Mesenteric fat pad (tissue), 1 donor: ENCODE measurements at places on chromosomes 6 and 20.

DNA sequence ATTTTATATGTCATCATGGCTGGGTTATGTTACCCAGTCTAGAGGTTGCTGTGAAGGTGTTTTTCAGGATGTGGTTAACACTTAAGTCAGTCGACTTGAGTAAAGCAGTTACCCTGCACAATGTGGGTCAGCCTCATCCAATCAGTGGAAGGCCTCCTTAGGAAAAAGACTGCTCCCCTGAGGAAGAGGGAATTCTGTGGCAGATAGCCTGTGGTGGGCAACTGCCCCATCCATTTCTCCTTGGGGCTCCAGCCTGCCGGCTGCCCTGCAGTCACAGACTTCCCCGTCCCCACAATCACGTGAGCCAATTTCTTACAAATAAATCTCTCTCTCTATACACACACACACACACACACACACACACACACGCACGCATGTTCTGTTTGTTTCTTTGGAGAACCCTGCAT lies 34.5 kb upstream of the MPC1 start:
- no peak for DNase-seq

DNA sequence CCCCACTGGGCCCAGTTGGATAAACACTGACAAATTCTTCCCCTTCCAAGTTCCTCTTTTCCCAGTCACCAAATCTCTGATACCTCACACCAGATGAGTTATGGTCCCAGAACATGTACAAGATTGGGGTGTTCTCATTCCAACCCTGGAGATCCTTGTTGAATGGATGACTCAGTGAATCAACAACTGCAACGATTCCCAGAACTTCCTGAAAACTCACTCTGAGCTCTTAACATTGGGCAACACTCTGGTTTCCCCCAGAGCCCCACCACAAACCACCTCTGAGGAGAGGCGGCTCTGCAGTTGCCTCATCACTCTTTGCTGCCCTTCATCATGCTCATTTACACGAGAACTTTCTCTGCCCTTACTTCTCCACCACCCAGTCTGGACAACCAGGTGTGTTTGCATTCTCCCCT lies 115.2 kb downstream of the MRPL14 start:
- DNase-seq = peak; percentile 18

DNA sequence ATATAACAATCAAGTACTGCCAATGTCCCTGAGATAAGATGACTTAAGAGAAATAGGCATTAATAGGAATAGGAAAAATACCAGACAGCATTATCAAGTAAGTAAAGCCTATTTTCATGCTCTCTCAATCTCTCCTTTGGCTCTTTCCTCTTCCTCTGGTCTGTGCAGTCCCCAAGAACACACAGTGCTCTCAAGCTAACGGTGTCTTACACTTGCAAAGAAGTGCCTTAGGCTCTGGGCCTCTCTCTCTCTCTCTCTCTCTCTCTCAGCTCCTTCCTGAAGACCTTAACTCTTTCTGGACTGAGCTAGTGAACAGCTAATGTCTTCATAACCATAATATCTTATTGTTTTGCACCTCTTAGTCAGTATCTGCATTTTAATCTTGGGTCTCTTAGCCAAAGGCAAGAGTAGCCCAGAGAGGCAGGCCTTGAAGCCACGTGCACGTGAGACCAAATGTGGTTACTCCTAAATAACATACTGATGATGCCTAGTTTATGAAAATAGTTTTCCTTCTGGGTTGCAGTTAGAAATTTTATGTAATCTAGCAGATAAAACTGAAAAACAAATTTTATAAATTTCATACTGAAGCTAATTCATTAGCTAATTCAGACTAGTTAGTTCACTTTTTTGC lies 70.8 kb downstream of the TPD52L1 start:
- DNase-seq = no peak

DNA sequence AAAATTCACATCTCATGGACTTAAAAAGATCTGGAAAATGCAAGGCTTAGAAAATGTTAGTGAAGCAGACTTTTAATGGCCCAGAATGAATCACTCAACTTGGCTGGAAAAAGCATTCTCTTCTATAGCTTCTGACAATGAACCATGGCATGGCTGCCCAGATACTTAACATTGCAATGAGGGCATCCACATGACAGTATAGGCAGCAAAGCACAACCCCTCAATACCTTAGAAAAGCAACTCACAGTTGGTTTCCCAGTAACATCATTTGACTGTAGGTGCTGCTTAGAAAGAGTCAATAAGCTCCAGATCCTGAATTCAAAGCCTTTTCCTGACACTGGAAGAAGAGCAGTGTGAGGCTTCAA lies 155.8 kb downstream of the EYA4 start:
- no peak for DNase-seq

GRCh38 chr6:36858407-36858981 lies 16.1 kb downstream of the PPIL1 start:
- DNase-seq = no peak

- peak; percentile 9 for DNase-seq
Observed at GRCh38 chr20:4726710-4727397, 5.1 kb downstream of the PRND start.

GRCh38 chr20:34824026-34824425 lies 1.4 kb downstream of the NCOA6 start:
- no peak for DNase-seq

DNA sequence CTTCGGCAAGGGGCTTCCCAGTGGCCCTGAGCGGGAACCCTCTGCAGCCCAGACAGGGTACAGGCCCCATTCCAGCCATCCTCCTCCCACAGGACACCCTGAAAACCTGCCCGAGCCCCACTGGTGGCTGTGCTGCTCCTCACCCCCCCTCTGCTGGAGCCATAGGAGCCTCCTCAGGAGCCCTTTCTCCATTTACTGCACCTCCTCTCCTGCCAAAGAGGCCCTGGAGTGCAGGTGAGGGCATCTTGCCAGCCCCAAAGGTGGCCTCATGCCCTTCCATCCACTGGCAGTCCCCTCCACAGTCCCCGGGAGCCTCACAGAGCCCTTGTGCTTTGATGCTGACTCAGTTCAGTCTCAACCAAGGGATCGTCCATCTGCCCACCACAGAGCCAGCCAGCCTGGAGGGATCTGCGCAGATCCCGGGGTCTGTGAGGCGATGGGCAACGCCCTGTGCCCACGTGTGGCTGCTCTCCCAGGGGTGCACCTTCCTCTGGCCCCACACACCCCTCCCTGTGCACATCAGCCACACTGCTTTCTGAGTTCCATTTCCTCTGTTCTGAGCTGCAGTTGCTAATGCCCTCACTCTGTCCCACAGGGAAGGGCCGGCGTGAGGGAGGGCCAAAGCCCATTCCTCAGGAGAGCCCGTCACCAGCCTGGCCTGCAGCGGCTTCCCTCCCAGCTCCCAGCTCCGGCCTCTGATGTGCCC lies 228.5 kb downstream of the DLL1 start:
- DNase-seq = peak; percentile 74

- DNase-seq = no peak
Observed at GRCh38 chr6:148325316-148326068, 17.1 kb upstream of the SASH1 start.

- no peak for DNase-seq
Observed at GRCh38 chr6:99605074-99605734, 1.4 kb upstream of the PRDM13 start.

DNA sequence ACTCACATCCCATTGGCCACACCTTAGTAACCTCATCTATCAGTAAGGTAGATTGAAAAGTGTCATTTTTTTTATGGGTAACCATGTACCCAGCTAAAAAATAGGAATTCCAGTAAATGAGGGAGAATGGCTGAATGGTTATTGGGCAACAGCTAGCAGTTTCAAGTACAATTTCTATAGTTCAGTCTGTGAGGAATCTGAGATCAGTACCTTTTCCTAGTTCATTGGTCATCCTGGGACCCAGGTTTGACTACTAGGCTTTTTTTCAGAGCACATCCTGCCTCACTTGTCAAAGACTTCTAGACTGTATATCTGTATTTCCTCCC lies 28.3 kb downstream of the PHF3 start:
- DNase-seq = no peak
